ENCODE measurements at places on chromosomes 5 and 9. TPM values are rescaled to one million over a fixed set of nuclear protein-coding genes. Genes with fewer than 3 reads are reported as not detected.

- no peak for DNase-seq
- H3K27ac ChIP-seq, result no peak overlapping the region
- H3K4me1 ChIP-seq, result no peaks in the 10 kb centered on the region
- H3K4me3 ChIP-seq, result no peak overlapping the region
Observed at GRCh38 chr5:83281658-83282057, 189.9 kb upstream of the VCAN start.

RORB gene
- total RNA-seq, result not detected

- H3K36me3 ChIP-seq, result peaks cover 32% of the 10 kb centered on the region
- no peaks in the 10 kb centered on the region for H3K4me1 ChIP-seq
- H3K27me3 ChIP-seq, result no peaks in the 10 kb centered on the region
- H3K4me3 ChIP-seq, result no peak overlapping the region
Observed at GRCh38 chr9:124894741-124895170, 32.8 kb downstream of the ARPC5L start.

GRCh38 chr5:28254846-28255245 lies 1216.5 kb upstream of the CDH9 start:
- no peaks in the 10 kb centered on the region for H3K27me3 ChIP-seq
- no peak overlapping the region for H3K27ac ChIP-seq
- DNase-seq, result no peak
- H3K4me3 ChIP-seq, result no peak overlapping the region
- H3K36me3 ChIP-seq, result no peaks in the 10 kb centered on the region

DNA sequence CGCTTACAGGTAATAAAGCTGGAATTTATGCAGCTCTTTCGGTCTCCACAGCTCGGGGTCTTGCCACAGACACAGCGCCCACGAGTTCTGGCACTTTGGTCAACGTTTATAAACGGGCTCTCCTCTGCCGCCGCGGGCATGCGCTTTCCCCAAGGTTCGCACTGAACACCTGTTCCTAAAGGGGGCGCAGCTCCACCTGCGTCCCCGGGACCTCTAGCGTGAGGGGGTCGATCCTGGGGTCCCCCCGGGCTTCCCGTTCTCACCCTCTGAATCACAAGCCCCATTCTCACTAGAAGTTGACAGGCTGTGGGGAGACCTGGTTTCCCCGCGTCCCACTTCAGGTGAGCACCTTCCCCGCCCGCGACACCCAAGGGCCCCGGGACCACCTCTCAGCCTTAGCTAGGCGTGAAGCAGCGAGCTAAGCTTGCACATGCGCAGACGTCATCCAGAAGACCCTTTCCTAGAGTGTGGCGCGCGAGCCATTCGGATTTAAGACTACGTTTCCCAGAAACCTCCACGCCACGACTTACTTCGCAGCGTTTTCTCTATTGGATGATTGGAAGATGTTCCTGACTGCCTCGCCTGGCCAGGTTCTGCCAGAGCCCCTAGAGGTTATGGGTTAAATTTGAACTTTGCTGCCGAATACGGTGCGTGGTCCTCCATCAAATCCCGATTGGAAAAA lies 21.3 kb upstream of the ZNF782 start:
- H3K27me3 ChIP-seq, result peaks cover 14% of the 10 kb centered on the region
- H3K4me3 ChIP-seq, result peak overlapping the region; percentile 25
- no peak for DNase-seq
- no peak overlapping the region for H3K27ac ChIP-seq

SLC6A18 gene
- not detected for total RNA-seq

- no peak overlapping the region for H3K4me3 ChIP-seq
- no peak overlapping the region for H3K27ac ChIP-seq
- H3K36me3 ChIP-seq, result no peaks in the 10 kb centered on the region
- H3K27me3 ChIP-seq, result no peaks in the 10 kb centered on the region
Observed at GRCh38 chr9:94576131-94576530, 17.5 kb downstream of the FBP2 start.

GRCh38 chr9:79089054-79089560 lies 482.7 kb upstream of the TLE4 start:
- H3K4me1 ChIP-seq, result no peaks in the 10 kb centered on the region
- no peak overlapping the region for H3K4me3 ChIP-seq
- no peak for DNase-seq
- no peak overlapping the region for H3K27ac ChIP-seq
- H3K27me3 ChIP-seq, result no peaks in the 10 kb centered on the region

DNA sequence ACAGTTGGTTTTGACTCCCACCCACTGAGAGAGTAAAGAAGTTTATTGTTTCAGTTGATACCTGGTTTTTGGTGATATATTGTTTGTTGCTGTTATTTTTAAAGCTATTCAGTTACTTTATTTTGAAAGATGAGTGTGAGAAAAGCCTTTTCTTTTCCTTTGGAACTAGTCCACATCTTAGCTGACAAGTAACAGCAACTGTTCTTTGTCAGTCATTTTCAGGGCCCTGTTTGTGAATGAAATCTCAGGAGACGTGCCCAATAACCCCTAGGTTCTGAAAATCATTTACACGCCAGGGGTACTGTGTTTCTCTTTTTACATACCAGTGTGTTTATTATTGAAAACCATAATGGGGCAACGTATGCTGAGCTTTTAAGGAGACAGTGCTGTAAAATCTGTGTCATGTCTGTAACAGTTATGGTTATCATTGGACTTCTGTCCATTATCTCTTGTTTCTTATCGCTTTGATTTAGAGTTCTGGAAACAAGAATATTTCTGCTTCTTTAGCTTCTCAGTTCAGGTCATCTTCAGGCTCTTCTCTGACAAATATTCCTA lies 75.0 kb downstream of the LIX1 start:
- no peaks in the 10 kb centered on the region for H3K36me3 ChIP-seq
- no peak overlapping the region for H3K27ac ChIP-seq
- no peak for DNase-seq

GRCh38 chr9:70569070-70569772 lies 154.8 kb upstream of the KLF9 start:
- no peaks in the 10 kb centered on the region for H3K36me3 ChIP-seq
- H3K4me3 ChIP-seq, result no peak overlapping the region
- H3K27me3 ChIP-seq, result no peaks in the 10 kb centered on the region
- DNase-seq, result no peak
- no peak overlapping the region for H3K27ac ChIP-seq
- H3K4me1 ChIP-seq, result peaks cover 19% of the 10 kb centered on the region

MRPS30 gene
- total RNA-seq, result 58.6 TPM

SEMA5A gene
- not detected for total RNA-seq

- DNase-seq, result no peak
- peaks cover 6% of the 10 kb centered on the region for H3K27me3 ChIP-seq
- H3K4me3 ChIP-seq, result no peak overlapping the region
- H3K4me1 ChIP-seq, result no peaks in the 10 kb centered on the region
- H3K36me3 ChIP-seq, result no peaks in the 10 kb centered on the region
Observed at GRCh38 chr5:6704361-6704851, 8.8 kb upstream of the TENT4A start.

DNA sequence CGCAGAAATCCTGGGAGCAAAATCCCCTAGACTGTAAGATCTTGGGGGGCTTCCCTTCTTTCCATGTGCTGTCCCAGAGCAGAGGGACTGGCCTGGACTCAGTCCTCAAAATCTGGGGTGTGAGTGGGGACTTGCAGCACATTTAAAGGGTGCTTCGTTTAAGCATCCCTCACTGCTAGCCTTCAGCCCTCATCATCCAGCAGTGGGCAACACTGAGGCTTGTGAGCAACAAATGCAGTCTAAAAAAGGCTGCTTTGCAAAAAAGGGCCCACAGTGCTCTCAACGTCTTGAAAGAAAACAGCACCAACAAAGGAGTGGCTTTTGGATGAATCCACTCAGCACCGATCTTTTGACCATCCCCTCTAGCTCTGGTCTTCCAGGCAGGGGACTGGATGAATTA lies 128.3 kb upstream of the TBC1D2 start:
- no peaks in the 10 kb centered on the region for H3K27me3 ChIP-seq
- no peaks in the 10 kb centered on the region for H3K36me3 ChIP-seq
- H3K27ac ChIP-seq, result no peak overlapping the region
- no peak overlapping the region for H3K4me3 ChIP-seq
- no peak for DNase-seq

AK1 gene
- total RNA-seq, result 20.0 TPM

- no peaks in the 10 kb centered on the region for H3K36me3 ChIP-seq
- H3K27ac ChIP-seq, result no peak overlapping the region
- H3K4me3 ChIP-seq, result no peak overlapping the region
- no peaks in the 10 kb centered on the region for H3K4me1 ChIP-seq
- no peaks in the 10 kb centered on the region for H3K27me3 ChIP-seq
Observed at GRCh38 chr9:80538976-80539375, 967.2 kb downstream of the TLE4 start.

SPZ1 gene
- not detected for total RNA-seq

ITGA2 gene
- 2.7 TPM for total RNA-seq

GRCh38 chr5:37249815-37250164 lies 614 bp upstream of the CPLANE1 start:
- H3K27ac ChIP-seq, result no peak overlapping the region
- no peaks in the 10 kb centered on the region for H3K4me1 ChIP-seq
- H3K27me3 ChIP-seq, result no peaks in the 10 kb centered on the region
- no peaks in the 10 kb centered on the region for H3K36me3 ChIP-seq

- H3K4me3 ChIP-seq, result no peak overlapping the region
- H3K4me1 ChIP-seq, result no peaks in the 10 kb centered on the region
- H3K36me3 ChIP-seq, result no peaks in the 10 kb centered on the region
Observed at GRCh38 chr5:124162767-124163532, 583.5 kb downstream of the ZNF608 start.

GRCh38 chr5:31470608-31471007 lies 61.3 kb downstream of the DROSHA start:
- no peaks in the 10 kb centered on the region for H3K27me3 ChIP-seq
- H3K4me1 ChIP-seq, result no peaks in the 10 kb centered on the region
- no peak overlapping the region for H3K4me3 ChIP-seq
- no peak overlapping the region for H3K27ac ChIP-seq
- H3K36me3 ChIP-seq, result peaks cover 4% of the 10 kb centered on the region
- DNase-seq, result no peak

CHSY3 gene
- total RNA-seq, result not detected

GRCh38 chr9:31045810-31046209 lies 1338.6 kb upstream of the ACO1 start:
- no peaks in the 10 kb centered on the region for H3K27me3 ChIP-seq
- H3K4me1 ChIP-seq, result no peaks in the 10 kb centered on the region
- no peak for DNase-seq
- H3K27ac ChIP-seq, result no peak overlapping the region

CCDC183 gene
- 0.73 TPM for total RNA-seq

GRCh38 chr5:132788508-132788907 lies 11.5 kb upstream of the SEPTIN8 start:
- H3K27ac ChIP-seq, result peak overlapping the region; percentile 51
- H3K4me3 ChIP-seq, result no peak overlapping the region
- no peaks in the 10 kb centered on the region for H3K36me3 ChIP-seq
- H3K4me1 ChIP-seq, result no peaks in the 10 kb centered on the region
- no peak for DNase-seq

GRCh38 chr5:175654339-175654738 lies 3.5 kb upstream of the HRH2 start:
- H3K27me3 ChIP-seq, result no peaks in the 10 kb centered on the region
- H3K27ac ChIP-seq, result no peak overlapping the region
- no peaks in the 10 kb centered on the region for H3K36me3 ChIP-seq
- peaks cover 91% of the 10 kb centered on the region for H3K4me1 ChIP-seq
- no peak overlapping the region for H3K4me3 ChIP-seq

DNA sequence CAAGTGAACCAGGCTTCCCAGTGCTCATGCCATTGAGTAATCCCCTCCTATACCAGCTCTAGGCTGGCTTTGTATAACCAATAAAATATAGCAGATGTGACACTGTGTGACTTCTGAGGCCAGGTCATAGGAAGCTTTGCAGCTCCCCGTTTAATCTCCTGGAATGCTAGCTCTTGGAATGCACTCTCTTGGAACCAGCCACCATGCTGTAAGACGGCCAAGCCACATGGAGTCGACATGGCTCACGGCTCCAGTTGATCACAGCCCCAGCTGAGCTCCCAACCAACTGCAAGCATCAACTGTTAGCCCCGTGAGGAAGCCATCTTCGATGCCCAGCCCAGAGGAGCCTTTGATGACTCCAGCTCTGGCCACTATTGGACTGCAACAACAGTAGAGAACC lies 74.5 kb downstream of the SH3TC2 start:
- H3K36me3 ChIP-seq, result no peaks in the 10 kb centered on the region
- H3K27ac ChIP-seq, result no peak overlapping the region
- H3K27me3 ChIP-seq, result no peaks in the 10 kb centered on the region
- DNase-seq, result no peak
- H3K4me1 ChIP-seq, result no peaks in the 10 kb centered on the region

PTGDS gene
- total RNA-seq, result 0.49 TPM

CCDC187 gene
- not detected for total RNA-seq

- peak overlapping the region; percentile 0 for H3K4me3 ChIP-seq
- no peak for DNase-seq
- H3K36me3 ChIP-seq, result no peaks in the 10 kb centered on the region
- peaks cover 41% of the 10 kb centered on the region for H3K4me1 ChIP-seq
- no peaks in the 10 kb centered on the region for H3K27me3 ChIP-seq
- peak overlapping the region; percentile 34 for H3K27ac ChIP-seq
Observed at GRCh38 chr9:91163773-91164471, 197.8 kb downstream of the AUH start.

MELK gene
- total RNA-seq, result 51.6 TPM

DNA sequence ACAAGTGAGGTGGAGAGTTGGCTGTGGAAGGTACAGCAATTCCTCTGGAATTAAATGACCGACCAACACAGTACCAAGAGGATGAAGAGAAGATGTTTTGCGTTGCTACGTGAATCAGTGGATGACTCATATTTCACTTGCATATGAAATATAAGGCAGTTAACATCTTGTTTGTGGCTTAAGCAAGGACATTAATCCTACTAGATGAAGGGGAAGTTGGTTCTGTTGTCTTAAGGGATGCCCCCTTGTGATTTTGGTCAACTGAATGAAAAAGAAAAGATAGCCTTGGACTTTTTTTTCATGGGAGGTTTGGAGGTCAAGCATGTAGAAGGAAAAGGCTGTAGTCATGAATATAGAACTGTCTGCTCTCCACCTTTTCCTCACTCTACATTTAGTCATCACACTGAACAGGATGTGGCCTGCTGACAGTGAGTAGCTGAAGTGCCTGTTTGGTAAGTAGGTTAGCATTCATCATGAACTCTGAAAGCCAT lies 33.9 kb downstream of the VLDLR start:
- H3K4me3 ChIP-seq, result no peak overlapping the region
- H3K4me1 ChIP-seq, result peaks cover 10% of the 10 kb centered on the region
- no peaks in the 10 kb centered on the region for H3K36me3 ChIP-seq
- H3K27ac ChIP-seq, result no peak overlapping the region
- H3K27me3 ChIP-seq, result no peaks in the 10 kb centered on the region

DNA sequence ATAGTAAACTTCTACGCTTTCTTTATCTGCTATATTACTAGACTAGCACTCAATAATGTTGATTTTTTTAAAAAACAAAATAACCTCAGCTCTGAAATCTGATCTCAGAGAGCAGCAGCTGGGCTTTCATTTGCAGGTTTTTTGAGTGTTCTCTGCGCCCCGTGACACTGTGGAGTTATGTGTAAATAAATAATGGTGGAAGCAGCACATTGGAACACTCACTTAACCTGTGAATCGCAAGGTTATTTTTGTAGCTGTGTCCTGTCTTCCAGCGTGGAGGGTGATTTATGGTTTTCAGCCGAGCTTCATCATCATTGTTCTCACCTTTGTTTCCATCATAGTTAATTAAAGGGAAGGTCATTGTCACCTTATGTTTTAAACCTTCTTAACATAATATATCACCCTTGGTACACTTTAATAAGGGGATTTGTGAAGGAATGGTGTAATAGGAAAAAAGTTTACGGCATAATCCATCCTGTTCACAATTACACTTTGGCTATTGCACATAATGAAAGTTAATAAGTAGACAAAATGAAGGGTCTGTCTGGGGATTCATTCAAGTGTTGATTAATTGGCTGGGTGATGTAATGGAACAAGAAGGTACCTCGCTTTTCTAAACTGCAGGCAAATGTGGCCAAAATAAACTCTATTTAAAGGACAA lies 493.3 kb upstream of the ADAMTS16 start:
- no peak for DNase-seq
- H3K27me3 ChIP-seq, result no peaks in the 10 kb centered on the region
- H3K4me1 ChIP-seq, result no peaks in the 10 kb centered on the region
- no peak overlapping the region for H3K27ac ChIP-seq
- H3K4me3 ChIP-seq, result no peak overlapping the region
